ENCODE measurements at places on chromosomes 1 and 21. TPM values are rescaled to one million over a fixed set of nuclear protein-coding genes. Genes with fewer than 3 reads are reported as not detected.

The FRRS1 gene
- total RNA-seq = 1.3 TPM

The RNU1-1 gene
- not detected for total RNA-seq

The CCDC190 gene
- total RNA-seq = not detected

The ADAMTS5 gene
- total RNA-seq = not detected

The GGPS1 gene
- total RNA-seq = 19.4 TPM

The PPCS gene
- total RNA-seq = 43.2 TPM

All from A549 treated with dexamethasone at 1 μM for 4 hours (cell line).